ENCODE measurements at places on chromosomes 3 and 15.
A peak's percentile ranks its signal among the peaks of the same experiment; 100 is the strongest.

GRCh38 chr3:42052484-42053351, 38.4 kb upstream of the TRAK1 start:
- peak; percentile 99 for DNase-seq

GRCh38 chr3:143668924-143669790, 179.1 kb downstream of the SLC9A9 start:
- no peak for DNase-seq

DNA sequence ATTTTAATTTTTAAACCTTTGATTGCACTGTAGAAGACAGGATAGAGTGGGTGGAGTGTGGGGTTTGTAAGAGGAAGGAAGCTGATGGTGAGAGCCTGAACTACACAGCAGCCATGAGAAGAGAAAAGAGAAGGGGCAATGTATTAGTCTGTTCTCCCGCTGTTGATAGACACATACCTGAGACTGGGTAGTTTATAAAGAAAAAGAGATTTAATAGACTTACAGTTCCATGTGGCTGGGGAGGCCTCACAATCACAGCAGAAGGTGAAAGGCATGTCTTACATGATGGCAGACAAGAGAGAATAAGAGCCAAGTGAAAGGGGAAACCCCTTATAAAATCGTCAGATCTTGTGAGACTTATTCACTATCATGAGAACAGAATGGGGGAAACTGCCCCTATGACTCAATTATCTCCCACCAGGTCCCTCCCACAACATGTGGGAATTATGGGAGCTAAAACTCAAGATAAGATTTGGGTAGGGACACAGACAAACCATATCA, 37.3 kb downstream of the STARD5 start:
- DNase-seq, result no peak

DNA sequence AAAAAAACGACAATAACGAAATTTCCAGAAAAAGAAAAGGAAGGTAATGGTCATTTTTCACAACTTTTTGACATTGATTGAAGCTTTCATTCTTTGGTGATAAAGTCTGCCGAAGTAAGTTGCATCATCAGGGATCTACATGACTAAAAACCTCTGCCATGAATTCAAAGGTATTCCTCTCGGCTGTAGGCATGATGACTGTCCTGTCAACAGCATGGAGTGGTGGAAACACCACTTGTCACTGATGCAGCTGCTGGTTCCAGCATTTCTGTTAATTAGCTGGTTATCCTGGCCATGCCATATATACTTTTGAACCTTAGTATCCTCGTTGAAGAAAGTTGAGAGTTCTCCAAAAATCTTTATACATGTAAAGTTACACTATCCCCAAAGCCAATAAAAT, 859.0 kb upstream of the ARPP21 start:
- no peak for DNase-seq

DNA sequence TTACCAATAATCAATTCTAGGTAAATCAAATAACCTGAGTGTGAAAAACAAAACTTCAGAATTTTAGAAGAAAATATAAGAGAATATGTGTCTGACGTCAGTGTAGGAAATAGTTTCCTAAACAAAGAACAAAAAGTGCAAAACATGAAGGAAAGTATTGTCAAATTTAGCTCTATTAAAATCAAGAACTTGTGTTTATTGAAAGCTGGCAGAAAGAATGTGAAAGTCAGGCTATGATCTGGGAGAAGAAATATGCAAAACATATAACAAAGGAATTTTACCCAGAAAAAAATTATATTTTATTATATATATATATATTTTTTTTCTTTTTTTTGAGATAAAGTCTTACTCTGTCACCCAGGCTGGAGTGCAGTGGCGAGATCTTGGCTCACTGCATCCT, 129.1 kb upstream of the ANKRD28 start:
- no peak for DNase-seq

DNA sequence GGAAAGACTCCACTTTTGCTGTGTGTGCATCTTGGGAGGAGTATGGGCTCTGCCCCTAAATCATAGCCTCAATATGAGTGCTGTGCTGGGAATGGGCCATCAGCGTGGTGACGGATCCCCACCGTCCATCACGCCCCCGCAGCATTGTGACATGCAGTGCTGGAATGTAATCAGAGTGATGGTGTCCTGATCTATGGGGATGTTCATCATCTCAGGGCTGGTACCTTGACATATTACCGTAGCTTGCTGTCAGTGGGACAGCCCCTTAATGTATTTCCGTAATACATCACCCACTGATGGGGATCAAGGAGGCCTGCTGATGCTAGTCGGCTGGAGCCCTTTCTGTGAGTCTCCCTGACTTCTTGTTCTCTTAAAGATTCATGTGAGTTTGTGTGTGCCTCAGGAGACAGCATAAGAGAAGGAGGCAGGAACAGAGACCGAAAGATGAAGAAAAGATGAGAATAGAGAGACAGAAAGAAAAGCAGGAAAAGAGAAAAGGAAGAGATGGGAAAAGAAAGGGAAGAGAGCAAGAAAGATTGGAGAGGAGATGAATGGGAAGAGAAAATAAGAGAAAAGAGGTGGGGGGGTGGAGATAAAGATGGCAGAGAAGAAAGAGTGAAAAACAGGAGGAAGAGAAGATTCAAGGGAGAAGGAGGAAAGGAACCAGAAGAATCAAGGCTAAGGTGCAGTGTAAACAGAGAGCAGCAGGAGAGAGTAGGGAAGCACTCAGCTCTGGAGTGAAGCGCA, 183.7 kb downstream of the RPLP1 start:
- no peak for DNase-seq

- DNase-seq, result peak; percentile 42
These were observed 53.5 kb upstream of the LEKR1 start for GRCh38 chr3:156772588-156773206.

GRCh38 chr3:12351145-12351544, 62.3 kb downstream of the PPARG start:
- peak; percentile 14 for DNase-seq

All from fibroblast of the aortic adventitia (primary cell).